Stimulated activated CD8-positive, alpha-beta memory T cell treated with anti-CD3 and anti-CD28 coated beads, Interleukin-15, amount 100 ng/mL, for 4 hours (primary cell): ENCODE measurements at places on chromosomes 2 and 18.

DNA sequence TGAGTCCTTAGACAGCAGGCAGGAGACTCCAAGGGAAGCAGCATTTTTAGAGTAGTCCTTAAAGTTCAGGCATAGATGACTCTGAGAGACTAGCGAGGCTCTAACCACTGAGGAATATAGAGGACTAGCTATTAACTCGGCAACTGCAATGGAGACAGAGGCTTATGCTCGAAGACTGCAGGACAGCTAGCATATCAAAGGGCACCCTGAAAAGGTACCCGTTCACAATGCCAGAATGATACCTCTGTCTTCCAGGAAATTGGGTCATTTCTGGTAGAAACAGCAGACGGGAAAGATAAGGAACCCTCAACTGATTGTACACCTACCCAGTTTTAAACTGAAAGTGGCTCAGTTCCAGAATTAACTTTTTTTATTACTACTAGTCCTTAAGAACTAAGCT is 1204.0 kb upstream of the ZEB2 start:
- DNase-seq = no peak

GRCh38 chr2:96065381-96065930 is 30.7 kb upstream of the GPAT2 start:
- no peak for DNase-seq

DNA sequence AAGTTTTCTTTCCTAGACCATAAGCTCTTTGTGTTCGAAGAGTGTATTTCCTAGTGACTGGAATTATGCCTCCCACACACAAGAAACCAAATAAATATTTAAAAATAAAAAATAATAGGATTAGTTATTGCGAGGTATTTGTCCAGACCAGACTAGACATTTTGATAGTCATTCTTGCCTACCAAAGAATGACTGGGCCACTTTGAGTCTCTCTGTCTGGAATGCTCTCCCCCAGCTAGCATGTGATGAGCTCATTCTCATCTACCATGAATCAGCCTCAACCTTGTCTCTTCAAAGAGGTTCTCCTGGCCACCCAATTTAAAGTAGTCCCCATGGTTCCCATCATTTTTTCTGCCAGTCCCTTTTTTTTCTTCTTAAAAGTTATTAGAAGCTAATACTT is 13.9 kb upstream of the DSC1 start:
- DNase-seq = no peak

DNA sequence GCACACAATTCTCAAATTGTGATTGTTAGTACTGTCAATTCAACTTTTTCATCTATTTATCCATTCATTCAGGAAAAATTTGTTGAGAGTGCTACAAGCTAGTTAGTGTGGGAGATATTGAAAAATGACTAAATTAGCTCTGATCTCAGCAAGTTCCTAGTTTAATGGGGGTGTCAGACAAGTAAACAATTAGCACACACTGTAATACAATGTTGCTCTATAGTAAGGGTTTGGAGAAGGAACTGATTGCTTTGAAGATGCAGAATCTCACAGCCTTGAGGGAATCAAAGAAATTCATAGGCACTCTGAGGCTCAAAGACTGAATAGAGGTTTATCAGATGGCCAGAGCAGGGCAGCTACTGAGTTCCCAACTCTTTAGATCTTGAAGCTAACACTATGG is 6.8 kb upstream of the CCNYL1 start:
- DNase-seq = no peak

GRCh38 chr2:222304737-222305515 is 6.1 kb upstream of the PAX3 start:
- DNase-seq = no peak

- DNase-seq = no peak
Measured at GRCh38 chr18:32724071-32724749, 48.6 kb downstream of the KLHL14 start.

DNA sequence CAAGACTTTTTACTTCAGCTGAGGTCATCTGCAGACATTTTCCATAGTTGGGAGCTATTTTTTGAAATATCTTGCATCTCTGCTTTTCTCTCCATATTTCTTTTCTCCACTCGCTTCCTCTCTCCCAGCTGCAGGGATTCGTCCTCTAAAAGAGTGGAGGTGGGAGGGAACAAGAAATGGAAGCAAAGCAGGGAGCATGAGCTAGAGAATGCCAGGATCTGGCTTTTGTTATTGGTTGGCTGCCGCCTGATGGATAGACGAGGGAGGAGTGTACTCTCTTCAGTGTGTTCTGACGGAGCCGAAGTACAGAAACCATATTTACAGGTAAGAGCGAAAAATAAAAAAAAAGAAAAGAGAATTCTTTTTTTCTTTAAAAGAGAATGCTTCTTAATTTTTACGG is at the start of gene CSRNP3:
CSRNP3 (plus strand) TSS at position 282 of the 400 bp plus-strand sequence. CDS start 125,368 bp downstream, outside the sequence.
- DNase-seq = no peak

DNA sequence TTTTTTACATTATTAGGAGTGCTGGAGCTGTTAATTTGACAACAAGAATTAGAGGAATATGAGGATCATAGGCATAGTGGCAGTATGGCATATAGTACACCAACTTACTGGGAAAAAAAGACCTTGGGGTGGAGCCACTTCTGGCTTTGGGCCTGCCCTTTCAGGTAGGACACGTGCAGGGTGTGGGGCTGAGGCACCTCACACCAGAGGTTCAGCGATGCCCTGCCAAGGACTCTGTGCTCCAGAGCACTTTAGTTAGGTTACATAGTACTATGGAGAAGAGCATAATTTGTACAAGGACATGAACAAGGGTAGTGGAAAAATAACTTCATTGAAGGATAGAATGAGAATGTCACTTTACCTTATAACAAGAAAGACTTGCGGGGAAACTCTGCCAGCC is 77.1 kb upstream of the CD302 start:
- DNase-seq = no peak

GRCh38 chr2:196286821-196287220 is 115.4 kb upstream of the STK17B start:
- DNase-seq = no peak

DNA sequence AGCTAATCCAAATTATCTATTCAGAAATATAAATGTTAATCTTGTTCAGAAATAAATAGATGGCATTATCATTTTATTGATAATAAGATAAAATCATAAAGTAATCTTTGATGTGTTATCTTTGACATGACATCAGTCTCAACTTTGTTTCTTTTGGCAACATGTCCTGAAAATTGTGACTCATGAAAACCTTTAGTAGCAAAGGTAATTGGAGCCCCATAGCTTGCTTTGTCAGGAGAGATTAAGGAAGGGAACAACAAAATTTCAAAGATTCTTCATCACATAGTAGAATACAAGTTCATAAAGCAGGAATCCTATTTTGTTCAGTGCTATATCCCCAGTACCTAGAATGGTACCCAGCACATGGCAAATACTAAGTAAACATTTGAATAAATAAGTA is 165.4 kb downstream of the KCNE4 start:
- no peak for DNase-seq

- DNase-seq = no peak
Measured at GRCh38 chr18:37442477-37442876, 123.1 kb downstream of the CELF4 start.

DNA sequence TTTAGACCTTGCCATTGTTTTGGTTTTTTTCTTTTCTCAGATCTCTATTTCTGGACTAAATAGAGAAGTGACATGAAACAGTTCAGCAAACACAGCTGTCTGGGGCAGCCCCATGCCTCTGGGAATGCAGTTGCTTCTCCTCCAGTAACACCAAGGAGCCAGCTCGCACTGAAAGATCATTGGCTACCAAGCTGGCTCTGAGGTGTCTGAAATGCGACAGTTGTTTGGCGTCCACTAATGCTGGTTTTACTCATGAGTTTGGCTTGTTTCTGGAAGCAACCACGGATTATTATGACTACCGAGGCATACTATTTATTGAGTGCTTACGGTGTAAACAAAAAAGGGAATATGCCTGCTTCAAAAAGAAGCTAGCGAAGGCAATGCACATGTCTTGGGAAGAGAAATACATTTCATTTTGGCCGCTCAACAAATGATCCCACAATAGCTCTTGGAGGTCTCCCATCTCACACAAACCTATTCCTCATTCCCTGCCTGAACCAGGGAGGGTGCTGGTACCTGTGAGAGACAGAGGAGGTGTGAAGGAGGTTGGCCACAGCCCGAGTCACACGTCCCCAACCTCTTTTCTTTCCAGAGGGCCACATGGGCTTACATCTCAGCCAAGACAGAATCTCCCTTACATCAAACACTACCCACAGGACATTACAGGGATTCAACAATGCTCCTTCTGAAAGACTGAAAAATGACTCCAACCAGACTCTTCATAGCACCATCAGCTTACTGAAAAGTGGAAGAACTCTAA is 37.5 kb upstream of the NEB start:
- DNase-seq = no peak

DNA sequence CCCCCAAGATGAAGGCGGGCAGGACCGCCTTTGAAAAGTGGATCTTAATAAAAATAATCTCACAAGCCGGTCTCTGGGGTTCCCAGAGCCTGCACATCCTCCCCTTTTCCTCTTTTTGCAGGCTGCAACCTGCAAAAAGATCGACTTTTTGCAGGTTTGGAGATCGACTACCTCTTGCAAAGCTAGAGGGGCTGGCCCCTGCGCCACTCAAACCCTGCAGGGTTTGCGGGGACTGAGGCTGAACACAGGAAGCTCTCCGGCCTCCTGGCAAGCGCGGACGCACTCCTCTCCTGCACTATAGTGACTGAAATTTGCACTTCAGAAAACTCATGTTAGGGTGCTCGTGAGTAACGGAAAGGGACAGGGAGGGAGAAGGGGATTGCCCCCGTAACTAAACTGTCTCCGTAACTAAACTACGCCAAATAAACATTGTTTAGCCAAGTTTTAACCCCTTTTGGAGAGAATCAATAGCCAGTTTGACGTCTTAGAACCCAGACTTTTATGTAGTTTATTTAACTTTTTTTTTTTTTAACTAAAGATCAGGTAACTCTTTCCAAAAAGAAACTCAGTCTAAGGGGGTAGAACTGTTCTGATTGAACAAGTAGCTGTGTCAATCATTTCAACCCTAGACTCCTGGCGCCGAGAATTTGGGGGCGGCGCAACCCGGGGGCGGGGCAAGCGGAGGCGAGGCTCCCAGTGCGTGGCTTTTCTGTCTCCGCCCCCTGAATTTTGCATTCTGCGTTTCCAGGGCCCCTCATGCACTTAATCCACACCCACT is 2.5 kb downstream of the IGFBP5 start:
- DNase-seq = peak; percentile 42

DNA sequence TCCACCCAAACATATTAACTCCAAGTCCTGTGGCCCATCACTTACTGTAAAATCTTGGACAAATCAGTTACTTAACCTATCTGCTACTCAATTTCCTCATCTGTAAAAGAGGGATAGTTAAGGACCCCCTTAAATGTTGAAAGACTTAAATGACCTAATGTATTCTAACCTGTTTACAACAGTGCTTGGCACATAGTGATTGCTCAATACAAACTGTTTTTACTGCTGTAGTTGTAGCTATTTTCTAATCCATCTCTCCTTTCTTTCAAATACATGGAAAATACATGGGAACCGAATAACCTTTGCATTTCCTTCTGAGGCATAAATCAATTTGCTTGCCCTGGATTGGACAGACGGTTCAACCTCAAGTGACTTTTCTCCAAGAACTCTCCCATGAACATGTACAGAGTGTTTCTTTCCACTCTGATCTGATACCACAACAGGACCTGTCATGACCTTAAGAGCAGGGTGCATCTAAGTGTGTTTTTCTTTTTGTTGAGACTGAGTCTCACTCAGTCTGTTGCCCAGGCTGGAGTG is 2.7 kb downstream of the LNPK start:
- DNase-seq = no peak

GRCh38 chr18:42446195-42446594 is 491.2 kb downstream of the PIK3C3 start:
- no peak for DNase-seq

DNA sequence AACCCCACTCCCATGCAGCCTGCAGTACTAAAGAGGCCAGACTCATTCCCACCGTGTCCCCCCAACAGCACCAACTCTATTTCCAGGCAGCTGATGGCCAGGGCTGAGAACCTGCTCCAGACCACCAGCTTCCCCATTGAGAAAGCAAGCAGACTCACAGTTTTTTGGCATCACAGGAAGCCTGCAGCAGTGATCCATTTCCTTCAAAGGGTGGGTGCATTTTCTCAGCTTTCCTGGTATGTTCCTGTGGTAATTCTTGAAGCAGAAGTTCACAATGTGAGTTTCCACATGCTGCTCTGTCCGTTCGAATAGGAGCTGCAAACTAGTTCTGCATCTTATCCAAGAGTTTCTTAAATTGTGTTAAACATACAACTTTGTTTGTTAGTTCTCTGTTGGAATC is 1249.6 kb upstream of the FAM98A start:
- no peak for DNase-seq

GRCh38 chr2:182593394-182593975 is 122.6 kb upstream of the DNAJC10 start:
- DNase-seq = no peak

GRCh38 chr2:158756331-158756730 is 38.8 kb upstream of the DAPL1 start:
- DNase-seq = no peak

DNA sequence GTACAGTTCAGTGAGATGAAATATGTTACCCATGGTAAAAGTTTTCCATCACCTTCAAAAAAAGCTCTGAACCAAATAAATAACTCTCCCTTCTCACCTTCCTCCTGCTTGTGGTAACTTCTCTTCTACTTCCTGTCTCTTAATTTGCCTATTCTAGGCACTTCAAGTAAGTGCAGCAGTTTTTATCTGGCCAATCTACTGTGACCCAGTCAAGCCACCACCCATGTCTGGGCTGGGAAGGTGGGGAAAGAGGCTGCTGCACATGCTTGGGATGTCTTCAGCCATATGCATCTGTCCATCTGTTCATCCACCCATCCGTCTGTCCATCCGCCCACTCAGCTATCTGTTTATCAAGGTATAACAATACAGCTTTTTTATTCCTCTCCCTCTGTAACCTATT is 31.6 kb downstream of the ZNF532 start:
- DNase-seq = no peak

- no peak for DNase-seq
Measured at GRCh38 chr18:52395146-52395852, 55.3 kb downstream of the DCC start.

DNA sequence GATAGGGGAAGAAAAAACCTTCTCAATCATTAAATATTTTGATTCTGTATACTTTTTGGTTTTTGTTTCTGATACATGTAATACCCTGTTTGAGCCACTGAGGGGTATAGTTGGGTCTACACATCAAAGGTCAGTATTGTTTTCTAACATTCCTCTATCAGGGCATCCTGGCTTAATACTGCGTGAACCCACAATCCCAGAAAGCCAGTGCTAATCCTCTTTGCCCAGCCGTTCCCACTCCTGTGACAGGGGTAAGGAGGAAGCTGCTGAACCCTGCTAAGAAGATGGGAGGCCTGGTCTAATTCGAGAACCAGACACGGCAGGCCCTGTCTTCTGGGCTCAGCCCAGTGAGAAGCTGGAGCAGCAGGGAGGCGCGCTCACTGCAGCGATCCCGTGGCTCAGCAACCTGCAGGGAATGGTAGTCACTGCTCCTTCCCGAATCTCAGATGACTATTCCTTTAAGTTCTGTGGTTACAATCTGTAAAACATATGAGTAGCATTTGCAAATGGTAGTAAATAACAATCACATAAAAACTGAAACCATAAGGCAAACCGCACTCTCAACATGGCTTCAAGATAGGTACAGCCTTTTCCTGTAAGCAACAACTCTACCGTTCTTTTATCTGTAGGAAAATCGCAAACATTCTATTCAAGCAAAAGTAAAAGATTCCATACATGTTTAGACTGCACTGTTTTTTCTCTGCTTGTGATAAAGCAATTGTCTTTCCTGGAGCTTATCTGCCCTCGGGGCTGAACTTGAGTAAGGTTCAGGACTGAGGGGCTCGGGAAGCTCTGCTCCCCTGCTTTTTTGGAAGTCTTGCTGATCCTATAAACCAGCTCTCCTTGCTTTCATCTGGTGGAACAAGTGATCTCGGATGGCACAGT is 87.0 kb downstream of the EPB41L3 start:
- no peak for DNase-seq
